ENCODE measurements at places on chromosomes 11 and 22.

- DNase-seq = no peak
Observed at GRCh38 chr11:109426442-109427240, 4.7 kb downstream of the C11orf87 start.

GRCh38 chr22:20979243-20979809 lies 2.8 kb upstream of the LZTR1 start:
- DNase-seq = peak; percentile 82

DNA sequence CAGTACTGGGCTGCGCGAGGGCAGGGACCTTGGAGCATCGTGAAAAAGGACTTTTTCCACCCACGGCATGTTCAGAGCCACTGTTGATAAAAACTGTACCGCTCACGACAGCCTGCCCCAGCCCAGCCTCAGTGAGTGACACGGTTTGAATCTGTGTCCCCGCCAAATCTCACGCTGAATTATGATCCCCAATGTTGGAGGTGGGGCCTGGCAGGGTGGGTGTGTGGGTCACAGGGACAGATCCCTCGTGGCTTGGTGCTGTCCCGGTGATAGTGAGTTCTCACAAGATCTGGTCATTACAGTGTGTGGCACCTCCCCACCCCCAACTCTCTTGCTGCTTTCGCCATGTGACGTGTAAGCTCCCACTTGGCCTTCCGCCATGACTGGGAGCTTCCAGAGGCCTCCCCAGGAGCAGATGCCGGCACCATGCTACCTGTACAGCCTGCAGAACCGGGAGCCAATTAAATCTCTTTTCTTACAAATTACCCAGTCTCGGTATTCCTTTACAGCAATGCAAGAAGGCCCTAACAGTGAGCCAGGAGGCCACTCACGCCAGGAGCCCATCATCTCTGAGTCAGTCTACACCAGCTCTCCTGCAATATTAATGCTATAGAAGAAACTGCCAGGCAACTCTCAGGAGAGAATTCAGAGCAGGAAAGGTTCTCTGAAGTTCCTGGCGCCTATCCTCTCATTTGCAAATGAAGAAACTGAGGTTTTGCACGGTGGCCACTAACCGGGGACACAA lies 1.3 kb downstream of the TOLLIP start:
- DNase-seq = no peak

DNA sequence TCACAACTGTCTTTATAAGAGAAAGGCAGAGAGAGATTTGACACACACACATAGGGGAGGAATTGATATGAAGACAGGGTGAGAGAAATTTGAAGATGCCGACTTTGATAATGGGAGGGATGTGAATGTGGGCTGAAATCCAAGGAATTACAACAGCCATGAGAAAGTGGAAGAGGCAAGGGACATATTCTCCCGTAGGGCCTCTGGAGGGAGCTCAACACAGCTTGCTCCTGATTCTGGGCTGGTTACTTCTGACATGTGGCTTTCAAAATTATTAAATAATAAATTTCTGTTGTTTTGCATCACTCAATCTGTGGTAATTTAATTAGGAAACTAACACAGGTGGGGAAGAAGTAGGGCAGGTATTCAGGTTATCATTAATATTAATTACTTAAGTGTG lies 282.9 kb downstream of the LUZP2 start:
- no peak for DNase-seq

GRCh38 chr22:36332623-36333332 lies 55.0 kb downstream of the MYH9 start:
- peak; percentile 68 for DNase-seq

DNA sequence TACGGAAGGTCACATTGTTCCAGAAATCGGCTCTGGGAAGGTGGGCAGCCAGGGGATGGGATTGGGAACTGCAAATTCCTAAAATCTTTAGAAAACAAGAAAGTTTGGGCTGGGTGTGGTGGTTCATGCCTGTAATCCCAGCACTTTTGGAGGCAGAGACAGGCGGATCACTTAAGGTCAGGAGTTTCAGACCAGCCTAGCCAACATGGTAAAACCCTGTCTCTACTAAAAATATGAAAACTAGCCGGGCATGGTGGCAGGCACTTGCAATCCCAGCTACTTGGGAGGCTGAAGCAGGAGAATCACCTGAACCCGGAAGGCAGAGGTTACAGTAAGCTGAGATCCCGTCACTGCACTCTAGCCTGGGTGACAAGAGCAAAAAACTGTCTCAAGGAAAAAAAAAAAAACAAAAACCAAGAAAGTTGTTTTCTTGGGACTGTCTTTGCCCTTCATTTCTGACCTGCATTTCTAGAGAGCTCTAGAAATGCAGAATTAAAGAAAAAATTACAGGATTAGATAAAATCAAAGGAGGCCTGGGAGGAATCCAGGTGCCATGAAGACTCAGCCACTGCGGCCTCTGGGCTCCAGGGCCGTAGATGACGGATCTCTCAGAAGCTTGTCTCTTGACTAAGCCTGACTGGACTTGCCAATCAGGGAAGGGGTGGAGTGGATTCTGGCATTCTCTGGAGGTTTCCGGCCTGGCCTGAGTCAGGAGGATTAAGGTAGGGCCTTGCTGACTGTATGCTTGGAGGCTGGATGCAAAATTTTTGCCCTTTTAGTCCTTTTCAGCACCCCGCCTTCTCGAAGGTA lies 5.3 kb upstream of the MALAT1 start:
- peak; percentile 81 for DNase-seq

- no peak for DNase-seq
Observed at GRCh38 chr11:100625041-100625440, 62.0 kb upstream of the ARHGAP42 start.

DNA sequence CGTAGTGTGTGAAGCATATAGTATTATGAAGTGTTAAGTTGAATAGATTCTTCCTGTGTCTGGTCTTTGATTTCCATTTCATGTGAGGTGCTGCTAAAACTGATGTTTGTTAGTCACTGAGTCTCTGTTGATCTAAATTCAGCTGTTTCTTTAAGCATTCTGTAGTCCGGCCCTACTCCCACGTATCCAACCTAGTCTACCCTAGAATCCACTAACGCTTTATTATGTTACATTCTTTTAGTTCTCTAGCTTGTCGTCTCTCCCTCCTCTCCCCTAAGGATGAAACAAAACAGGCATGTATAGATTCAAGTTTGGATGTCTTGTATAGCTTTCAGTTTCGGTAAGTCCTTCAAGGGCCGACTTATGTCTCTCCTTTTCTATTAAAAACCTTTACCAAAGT lies 4.1 kb downstream of the WEE1 start:
- DNase-seq = no peak
